ENCODE measurements at places on chromosomes 5 and 9.

DNA sequence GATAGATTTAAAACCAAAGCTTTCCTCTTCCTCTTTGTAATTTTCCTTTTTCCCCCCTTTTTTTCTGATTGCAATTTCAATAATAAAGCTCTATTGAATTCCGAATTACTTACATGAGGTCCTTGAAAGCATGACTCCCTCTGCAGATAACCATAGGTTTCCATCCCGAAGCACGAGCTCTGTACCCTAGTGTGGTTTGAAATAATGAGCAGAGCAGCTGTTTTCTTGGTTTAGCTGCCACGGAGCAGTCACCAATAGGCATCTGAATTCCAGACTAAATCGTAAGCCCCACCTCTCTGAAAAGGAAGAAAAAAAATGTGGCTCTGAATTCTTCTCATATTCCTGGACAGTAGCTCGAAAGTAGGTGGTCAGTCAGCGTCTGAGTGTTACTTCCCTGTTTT is 18.5 kb upstream of the GNE start:
- DNase-seq: no peak

- DNase-seq: no peak
Measured at GRCh38 chr9:120416781-120417427, 163.1 kb downstream of the CDK5RAP2 start.

- no peak for DNase-seq
Measured at GRCh38 chr9:130542457-130543228, 36.7 kb upstream of the FUBP3 start.

GRCh38 chr5:154811653-154812465 is 38.5 kb downstream of the FAXDC2 start:
- peak; percentile 58 for DNase-seq

DNA sequence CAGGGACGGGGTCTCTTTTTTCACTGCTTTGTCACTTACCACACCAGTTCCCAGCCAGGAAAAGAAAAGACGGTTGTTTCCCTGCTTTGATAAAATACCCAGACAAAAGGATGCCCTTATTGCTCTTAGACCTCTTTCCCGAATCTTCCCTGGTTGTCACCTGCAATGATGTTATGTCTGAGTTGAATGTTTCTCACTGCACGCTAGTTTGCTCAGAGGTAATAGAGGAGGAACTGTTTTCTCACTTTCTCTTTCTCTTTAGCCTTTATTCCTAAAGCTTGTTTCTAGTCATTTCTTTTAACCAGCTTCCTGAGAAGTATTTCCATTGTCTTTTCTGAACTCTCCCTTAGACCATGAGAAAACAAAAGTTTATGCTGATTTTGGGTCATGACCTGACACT is 32.9 kb downstream of the ACER2 start:
- DNase-seq: no peak

- no peak for DNase-seq
Measured at GRCh38 chr5:8327016-8327415, 458.1 kb downstream of the MTRR start.

DNA sequence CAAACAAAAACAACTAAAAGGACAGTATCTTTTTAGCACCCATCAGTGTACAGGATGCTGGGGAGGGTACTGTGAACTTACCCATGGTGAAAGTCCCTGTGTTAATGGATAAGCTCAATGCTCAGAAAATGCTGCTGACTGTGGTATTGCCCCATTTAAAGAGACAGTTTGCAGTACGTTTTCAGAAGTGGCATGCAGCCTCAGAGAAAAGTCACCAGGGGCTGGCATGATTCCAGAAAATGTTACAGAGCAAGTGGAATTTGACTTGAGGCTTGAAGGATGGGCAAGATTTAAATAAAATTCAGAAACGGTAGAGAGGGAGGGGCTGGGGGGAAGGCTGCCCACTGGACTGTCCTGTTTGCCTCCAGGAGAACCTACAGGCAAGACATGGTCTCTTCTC is 7.2 kb downstream of the S1PR3 start:
- DNase-seq: no peak

DNA sequence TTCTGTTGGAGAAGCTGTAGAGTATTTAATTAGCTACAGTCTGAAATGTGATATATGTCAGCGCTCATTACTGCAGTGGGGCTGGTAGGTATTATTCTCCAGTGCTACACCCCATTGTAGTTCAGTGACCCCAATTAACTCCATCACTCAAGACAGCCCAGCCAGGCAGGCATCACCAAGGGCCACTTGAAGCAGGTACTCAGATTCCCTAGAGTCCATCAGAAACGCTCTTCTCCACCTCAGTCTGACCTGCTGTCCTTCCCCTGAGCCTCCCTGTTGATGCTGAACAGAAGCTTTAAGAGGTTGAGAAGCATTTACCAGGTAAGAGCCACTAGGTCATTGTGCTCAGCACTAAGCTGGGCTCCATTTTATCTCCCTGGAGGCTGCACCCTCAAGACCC is 71.8 kb downstream of the GALNT10 start:
- DNase-seq: no peak

DNA sequence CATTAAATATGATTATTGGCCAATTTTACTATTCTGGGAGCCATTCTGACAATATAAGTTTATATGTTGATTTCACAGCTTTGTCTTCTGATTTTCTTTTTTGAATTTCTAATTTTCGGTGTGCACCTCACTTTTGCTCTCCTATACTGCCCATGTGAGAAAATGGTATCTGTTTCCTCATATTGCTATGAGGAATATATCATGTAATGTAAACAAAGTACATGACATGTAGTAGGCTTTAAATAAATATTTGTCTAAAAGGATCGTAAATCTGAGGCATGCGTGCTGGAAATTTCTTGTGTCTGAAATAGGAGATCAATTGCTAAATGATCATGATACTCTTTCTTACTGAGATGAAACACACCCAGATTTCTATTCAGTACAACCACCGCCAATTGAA is 119.9 kb downstream of the ZDHHC21 start:
- DNase-seq: no peak

DNA sequence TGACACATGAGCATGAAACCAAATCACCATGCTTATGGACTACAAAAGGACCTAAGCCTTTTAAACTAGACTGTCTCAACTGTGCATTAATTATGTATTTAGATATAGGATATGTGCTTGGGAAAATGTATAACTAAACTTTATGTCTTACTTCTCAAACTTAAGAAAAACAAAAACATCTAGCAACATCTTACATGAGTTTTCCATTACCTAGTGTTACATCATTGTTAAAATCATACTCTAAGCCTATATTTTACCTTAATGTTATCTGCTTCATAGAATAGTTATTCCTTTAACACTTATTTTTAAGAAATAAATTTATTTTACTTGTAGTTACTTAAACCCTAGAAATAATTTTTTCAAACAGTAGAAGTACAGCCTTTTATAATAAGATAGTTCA is 24.0 kb downstream of the NME5 start:
- no peak for DNase-seq

GRCh38 chr5:126947146-126948010 is 83.0 kb downstream of the MARCHF3 start:
- DNase-seq: no peak

DNA sequence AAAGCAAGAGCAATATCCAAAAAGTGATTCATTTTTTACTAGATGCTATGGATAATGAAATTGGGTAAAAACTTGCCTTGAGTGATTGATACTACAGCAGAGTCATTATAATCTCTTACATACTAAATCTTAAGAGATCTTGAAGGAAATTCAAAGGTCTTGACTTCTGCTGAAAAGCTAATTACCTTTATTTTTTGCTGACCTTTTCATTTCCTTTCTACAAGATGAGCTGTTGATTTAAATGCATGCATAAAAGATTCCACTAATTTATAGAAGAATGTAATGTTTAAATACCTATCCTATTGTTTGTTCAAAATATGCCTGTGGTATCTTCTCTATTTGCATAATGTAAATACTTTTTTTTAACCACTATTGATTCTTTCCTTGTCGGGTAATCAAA is 27.2 kb downstream of the RORB start:
- no peak for DNase-seq

- DNase-seq: peak; percentile 13
Measured at GRCh38 chr5:66796305-66797292, 200.4 kb downstream of the MAST4 start.

- no peak for DNase-seq
Measured at GRCh38 chr5:132313366-132313765, 19.2 kb downstream of the SLC22A4 start.

- no peak for DNase-seq
Measured at GRCh38 chr5:22844636-22845035, 8.5 kb downstream of the CDH12 start.
